Urinary bladder (tissue), 4 donors: ENCODE measurements at places on chromosomes 5 and 9. TPM values are rescaled to one million over a fixed set of nuclear protein-coding genes. Genes with fewer than 3 reads are reported as not detected.
A peak's percentile ranks its signal among the peaks of the same experiment; 100 is the strongest.

GRCh38 chr5:315488-316209 is 5.9 kb upstream of the AHRR start:
- no peak for DNase-seq

DNA sequence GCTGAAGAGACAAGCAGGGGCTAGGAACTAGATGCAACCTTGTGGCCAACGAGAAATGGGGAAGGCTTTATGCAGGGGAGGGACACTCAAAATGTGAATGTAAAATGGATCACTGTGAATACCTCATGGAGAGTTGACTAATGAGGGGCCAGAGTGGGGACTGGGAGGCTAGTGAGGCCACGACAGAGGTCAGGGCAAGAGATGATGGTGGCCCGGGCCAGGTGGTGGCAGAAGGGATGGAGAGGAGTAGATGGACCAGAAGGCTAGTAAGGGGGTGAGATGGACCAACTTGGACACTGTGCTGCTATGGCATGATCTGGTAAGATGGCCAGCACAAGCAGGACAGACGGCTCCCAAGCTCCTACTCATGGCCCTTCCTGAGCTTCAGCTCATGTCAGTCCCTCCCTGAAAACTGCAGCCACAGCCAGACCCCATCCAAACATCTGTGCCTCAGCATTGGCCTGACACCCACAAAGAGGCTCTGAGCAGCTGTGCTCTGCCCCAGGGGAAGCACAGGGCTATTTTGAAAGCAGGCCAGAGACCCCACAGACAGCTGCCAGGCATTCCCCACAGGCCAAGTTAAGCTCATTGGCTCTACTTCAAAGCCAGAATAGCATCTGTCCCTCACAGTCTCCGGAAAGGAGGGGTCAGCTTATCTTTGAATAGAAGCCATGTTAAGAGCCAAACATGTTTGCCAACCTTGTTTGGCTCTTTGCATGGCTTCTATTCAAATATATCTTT is 22.1 kb downstream of the P4HA2 start:
- DNase-seq: no peak

- DNase-seq: no peak
Observed at GRCh38 chr5:162990856-162991497, 446.4 kb upstream of the CCNG1 start.

DNA sequence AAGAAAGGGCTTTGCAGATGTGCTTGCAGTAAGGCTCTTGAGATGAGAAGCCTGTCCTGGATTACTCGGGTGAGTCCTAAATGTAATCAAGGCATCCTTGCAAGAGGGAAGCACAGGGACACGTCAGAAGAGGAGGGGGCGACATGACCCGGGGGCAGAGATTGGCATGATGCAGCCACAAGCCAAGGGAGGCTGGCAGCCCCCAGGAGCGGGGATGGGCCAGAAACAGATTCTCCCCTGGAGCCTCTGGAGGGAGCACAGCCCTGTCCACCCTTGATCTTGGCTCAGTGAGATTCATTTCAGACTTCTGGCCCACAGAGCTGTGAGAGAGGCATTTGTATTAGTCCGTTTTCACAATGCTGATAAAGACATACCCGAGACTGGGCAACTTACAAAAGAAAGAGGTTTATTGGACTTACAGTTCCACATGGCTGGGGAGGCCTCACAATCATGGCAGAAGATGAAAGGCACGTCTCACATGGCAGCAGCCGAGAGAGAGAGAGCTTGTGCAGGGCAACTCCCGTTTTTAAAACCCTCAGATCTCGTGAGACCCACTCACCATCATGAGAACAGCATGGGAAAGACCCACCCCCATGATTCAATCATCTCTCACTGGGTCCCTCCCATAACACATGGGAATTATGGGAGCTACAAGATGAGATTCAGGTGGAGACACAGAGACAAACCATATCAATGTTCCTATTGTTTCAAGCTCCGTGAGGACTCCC is 76.1 kb downstream of the ADAMTS2 start:
- no peak for DNase-seq

Gene GARIN3
- polyA plus RNA-seq: not detected

GRCh38 chr5:151952238-151952637 is 27.6 kb upstream of the GLRA1 start:
- no peak for DNase-seq

DNA sequence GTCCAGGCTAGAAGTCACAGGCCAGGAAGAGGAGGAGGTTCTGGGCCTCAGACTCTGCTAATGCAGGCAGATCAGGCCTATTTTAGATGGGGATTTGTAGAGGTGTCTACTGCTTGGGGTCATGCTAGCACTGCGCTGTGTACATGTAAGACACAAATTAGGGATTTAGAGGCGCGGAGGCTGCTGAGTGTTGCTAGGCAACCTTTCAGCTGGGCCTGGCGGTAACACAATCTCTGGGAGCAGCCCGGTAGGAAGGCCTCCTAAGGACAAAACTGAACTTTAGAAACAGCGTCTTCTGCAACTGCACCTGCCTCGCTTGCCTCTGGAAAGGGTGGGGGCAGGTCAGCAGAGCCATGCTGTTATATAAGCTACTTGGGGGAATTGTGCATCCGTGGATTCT is 147.9 kb downstream of the MACROH2A1 start:
- no peak for DNase-seq

Gene CXCL14
- 107 TPM for polyA plus RNA-seq

- no peak for DNase-seq
Observed at GRCh38 chr5:18652404-18653215, 1018.4 kb downstream of the TAF11L14 start.

DNA sequence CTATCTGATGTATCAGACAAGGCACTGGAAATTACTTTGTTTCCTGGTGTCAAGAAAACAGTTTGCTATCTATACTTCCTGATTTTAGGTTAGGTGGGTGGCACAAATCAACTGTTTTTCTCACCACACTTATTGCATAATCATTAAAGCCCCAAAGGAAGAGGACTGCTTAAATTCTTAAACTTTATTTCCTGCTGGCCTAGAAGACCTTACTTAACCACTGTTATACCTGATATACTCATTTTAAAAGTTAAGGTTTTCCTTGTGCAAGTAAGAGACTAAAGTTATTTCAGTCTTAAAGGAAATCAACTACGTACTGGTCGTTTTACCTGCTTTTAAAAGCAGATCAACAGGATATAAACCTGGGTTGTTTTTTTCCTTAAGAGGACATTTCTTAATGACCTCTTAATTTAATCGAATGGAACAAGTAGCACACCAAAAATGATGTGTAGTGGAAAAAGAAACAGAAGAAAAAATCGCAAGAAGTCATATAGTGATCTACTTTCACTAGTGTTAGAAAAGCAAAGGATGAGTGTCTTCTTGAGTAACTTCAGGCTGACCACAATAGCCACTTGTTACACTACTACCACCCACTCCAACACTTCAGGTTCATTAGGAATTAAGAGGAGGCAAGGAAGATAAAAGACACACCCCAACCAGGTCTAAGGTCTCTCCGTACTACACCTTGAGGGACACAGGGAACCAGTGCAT is 974 bp downstream of the CLINT1 start:
- DNase-seq: no peak

GRCh38 chr5:151042453-151043093 is 22.2 kb downstream of the GPX3 start:
- no peak for DNase-seq

- no peak for DNase-seq
Observed at GRCh38 chr5:100434815-100435214, 100.4 kb upstream of the FAM174A start.

- DNase-seq: no peak
Observed at GRCh38 chr9:109560470-109561132, 62.5 kb upstream of the PTPN3 start.

DNA sequence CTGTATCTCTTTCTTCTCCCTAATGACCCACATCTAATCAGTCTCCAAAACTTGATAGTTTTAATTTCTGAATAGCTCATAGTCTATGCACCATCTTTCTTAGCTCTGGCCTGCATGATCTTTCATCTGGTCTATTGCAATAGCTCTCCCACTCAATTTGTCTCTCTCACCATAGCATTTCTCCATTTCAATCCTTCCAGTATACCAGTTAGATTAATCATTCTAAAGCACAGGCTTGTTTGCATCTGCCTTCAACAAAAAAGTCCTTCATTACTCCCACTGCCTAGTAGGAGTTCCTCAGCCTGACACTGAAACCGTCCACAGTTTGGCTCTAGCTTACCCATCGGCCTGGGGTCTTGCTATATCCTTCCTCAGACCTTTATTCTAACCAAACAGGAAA is 344.9 kb downstream of the ENC1 start:
- no peak for DNase-seq

Gene ELAVL2
- 0.54 TPM for polyA plus RNA-seq

Gene LARP1
- 50.0 TPM for polyA plus RNA-seq

DNA sequence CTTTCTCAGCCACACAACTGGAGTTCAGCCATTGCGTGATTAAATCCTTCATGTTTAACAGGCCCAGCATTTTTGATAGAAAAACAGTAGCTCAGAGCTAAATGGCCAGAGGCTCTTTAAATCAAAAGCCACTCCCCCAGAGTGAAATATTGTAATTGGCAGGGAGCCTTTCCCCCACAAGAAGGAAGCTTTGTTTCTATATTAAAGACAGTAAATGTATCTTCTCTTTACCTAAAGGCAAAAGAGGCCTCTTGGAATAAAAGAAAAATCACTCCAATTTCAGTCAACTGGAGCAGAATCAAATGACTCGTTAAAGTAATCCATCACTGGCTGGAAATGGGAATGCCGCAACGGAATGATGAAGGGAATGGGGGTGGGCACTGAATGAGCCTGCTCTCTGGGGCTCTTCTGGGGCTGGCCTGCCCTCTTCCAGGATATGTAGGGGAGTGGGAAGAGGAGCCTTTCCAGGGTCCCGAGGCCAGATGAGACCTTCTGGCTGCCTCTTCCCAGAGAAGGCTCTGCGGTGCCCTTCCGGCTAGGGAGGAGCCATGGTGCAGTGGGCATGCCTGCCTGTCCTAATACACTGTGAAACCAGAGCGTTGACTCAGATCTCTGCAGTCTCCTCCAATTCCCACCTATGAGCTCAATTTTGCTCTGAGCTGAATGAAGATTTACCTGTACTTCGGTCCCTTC is 45.2 kb downstream of the ANKDD1B start:
- no peak for DNase-seq

DNA sequence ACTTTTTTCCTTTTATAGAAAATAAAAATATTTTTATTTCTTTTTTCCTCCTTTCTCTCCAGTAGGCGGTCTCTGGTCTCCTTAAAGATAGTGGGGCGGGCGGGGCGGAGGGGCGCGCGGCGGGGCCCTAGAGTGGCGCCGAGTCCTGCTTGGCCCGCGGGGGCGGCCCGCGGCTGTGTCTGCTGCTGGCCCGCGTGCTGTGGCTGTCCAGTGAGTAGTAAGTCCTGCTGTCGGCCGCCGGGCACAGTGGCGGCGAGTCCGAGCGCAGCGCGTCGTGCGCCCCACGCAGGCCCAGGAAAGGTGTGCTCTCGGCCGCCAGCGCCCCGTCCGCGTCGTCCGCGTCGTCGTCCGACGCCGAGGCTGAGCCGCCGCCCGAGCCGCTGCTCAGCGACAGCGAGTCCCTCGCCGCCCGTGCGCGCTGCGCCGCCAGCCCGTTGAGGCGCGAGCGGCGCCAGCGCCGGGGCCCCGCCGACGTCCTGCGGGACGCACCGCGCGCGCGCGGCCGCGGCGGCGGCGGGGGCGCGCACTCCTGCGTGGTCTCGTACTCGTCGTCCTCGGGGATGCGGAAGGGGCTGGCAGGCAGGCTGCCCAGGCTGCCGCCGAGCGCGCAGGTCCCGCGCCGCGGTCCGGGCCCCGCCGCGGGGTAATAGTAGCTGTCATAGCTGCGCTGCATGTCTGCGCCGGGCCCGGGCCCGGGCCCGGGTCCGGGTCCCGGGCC is 52.3 kb downstream of the PSD2 start:
- DNase-seq: no peak

DNA sequence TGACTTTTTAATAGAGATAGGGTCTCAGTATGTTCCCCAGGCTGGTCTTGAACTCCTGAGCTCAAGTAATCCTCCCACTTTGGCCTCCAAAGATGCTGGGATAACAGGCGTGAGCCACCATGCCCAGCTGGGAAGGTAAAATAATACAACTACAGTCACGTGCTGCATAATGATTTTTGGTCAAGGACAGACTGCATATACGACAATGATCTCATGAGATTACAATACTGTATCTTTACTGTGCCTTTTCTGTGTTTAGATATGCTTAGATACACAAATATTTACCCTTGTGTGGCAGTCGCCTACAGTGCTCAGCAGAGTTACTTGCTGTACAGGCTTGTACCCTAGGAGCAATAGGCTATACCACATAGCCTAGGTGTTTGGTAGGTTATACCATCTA is 14.2 kb upstream of the IRF1 start:
- no peak for DNase-seq

GRCh38 chr9:21813575-21814473 is 11.4 kb downstream of the MTAP start:
- peak; percentile 54 for DNase-seq

GRCh38 chr9:93294011-93294410 is 110.1 kb downstream of the WNK2 start:
- no peak for DNase-seq

Gene FAM221B
- not detected for polyA plus RNA-seq

- no peak for DNase-seq
Observed at GRCh38 chr5:76604838-76605237, 18.4 kb downstream of the F2RL2 start.

- DNase-seq: no peak
Observed at GRCh38 chr9:131815970-131816873, 76.3 kb upstream of the RAPGEF1 start.

DNA sequence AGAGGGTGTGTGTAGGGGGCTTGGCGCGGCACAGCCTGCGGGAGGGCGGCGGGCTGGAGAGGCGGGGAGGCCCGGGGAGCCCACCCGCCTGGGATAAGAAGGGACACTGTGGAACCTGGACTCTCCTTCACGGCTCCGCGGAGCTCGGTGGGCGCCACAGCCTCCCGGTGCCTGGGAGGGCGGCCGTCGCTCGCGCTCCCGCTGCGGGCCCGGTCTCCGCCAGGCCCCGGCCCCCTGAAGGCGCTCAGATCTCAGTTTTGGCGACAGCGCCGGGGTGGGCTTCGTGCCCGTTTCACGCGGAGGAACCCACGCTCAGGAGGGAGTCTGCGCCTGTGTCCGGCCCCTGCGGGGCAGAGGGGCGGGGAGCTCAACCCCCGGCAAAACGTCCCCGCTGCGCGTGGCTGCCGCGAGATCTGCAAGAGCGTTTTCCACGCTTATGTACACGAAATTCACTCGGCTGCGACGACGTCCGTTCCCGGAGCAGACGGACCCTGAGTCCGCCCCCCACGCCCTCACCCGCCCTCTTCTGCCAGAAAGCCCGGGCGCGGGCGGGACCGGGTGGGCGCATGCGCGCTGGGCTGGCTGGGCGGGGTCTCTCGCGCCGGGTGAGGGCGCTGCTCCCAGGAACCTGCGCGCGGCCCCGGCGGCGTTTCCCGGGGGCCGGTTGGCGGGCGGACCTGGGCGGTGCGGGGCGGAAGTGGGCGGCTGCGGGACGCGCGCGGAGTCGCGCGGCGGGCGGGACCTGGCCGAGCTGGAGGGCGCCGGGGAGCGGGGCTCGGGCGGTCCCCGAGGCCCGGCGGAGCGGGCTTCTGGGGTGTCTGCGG is at the start of gene NELFB:
NELFB (plus strand) TSS at position 704 of the 824 bp plus-strand sequence.
- peak; percentile 63 for DNase-seq
